Astrocyte (in vitro differentiated cells and primary cell): ENCODE measurements at places on chromosomes 7 and 10.

- no peak for DNase-seq
These were observed 40.6 kb upstream of the NPFFR1 start for GRCh38 chr10:70324339-70324861.

- peak; percentile 33 for DNase-seq
These were observed 20.6 kb downstream of the HYAL4 start for GRCh38 chr7:123865517-123866117.

GRCh38 chr10:132493756-132494290 is 43.8 kb upstream of the INPP5A start:
- DNase-seq = no peak

DNA sequence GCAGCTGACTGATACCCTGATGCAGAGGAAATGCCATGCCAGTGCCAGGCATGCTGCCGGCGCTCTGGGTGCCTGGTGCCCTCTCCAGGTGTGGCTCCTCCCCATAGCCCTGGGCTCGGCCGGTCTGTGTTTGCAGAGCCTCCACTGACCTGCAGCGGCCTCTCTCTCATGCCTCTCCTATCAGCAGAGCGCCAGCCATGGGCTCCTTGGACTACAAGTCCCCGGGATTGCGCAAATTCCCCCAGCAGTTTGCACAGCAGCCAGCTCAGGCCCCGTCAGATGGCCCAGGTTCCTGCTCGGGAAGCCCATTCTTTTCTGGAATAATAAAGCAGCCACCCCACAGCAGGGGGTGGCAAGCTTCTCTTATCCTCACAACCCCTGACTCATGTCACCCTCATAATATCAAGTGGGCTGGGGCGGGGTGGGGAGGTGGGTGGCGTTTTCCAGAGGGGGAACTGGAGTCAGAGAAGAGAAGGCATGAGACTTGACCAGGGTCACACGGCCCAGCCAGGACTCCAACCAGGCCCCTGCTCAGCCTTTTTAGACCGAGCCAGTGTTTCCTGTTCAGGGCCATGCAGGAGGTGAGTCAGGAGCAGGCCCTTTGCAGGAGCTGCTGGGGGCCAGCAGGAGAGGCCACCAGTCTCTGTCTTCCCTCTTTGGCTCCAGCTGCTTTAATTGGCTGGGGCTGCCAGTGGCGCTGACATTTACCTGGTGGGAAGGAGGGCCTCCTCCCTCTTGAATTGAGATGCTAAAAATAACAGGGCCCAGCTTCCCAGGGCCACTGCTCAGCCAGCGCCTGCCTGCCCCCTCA is 58.6 kb downstream of the ZMIZ1 start:
- peak; percentile 77 for DNase-seq

GRCh38 chr10:132336919-132337407 is 5.0 kb downstream of the LRRC27 start:
- DNase-seq = peak; percentile 23

DNA sequence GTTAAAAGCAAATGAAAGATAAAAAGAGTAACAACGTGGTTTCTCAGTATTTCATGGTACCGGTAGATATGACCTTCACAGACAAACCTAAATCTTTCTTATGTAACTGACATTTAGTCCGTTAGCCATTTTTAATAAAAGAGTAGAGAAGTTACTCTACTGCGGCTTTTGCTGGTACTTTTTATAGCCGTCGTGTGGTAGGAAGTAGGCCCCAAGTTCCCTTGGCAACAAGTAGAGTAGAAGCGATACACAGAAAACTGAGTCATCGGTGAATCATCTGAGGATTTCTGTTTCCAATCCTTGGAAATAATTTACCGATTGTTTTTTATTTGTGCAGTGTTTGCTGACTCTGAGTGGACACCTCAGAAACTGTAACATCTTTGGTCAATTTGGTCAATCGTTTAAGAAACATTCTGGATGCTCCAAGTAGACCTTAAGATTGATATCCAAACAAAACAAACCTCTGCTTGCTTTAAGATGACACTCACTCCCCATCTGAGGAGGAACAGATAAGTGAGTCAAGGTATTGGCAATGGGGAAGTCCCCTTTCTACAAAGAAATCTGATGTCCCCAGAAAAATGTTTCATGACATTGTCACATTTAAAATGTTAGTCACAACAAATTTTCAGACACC is 63.9 kb upstream of the AHR start:
- peak; percentile 96 for DNase-seq

GRCh38 chr10:111511751-111512150 is 434.9 kb downstream of the ADRA2A start:
- no peak for DNase-seq

- DNase-seq = no peak
These were observed 105.7 kb downstream of the RAPGEF5 start for GRCh38 chr7:22251281-22251680.

DNA sequence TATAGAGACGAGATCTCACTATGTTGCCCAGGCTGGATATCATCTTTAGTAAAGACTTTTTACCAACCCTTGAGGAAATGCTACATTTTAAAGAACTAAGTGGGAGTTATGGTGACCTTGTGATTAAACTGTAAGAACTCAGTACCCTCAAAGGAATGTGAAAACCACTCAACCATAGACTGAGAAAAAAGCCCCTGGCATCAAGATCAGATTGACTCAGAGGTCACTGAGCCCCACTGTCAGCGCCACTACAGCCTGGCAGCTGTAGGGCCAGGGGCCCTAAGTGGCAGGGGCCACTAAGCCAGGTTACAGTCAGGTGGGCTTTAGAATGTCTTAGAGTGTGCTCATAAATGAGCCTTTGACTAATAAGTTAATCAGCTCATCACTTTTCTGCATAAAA is 55.9 kb downstream of the APBB1IP start:
- DNase-seq = no peak

- DNase-seq = no peak
These were observed 64.0 kb downstream of the CDC123 start for GRCh38 chr10:12259988-12260387.

GRCh38 chr10:78059906-78060702 is 26.4 kb downstream of the RPS24 start:
- no peak for DNase-seq

- DNase-seq = no peak
These were observed 35.3 kb downstream of the CREM start for GRCh38 chr10:35161906-35162305.

GRCh38 chr10:30215141-30215540 is 133.9 kb downstream of the MTPAP start:
- DNase-seq = peak; percentile 14

- peak; percentile 34 for DNase-seq
These were observed 38.8 kb downstream of the TMEM60 start for GRCh38 chr7:77759294-77759889.

GRCh38 chr7:42645906-42646305 is 266.0 kb downstream of the C7orf25 start:
- DNase-seq = peak; percentile 15

GRCh38 chr10:110398419-110399105 is 93.8 kb upstream of the SMNDC1 start:
- peak; percentile 87 for DNase-seq

DNA sequence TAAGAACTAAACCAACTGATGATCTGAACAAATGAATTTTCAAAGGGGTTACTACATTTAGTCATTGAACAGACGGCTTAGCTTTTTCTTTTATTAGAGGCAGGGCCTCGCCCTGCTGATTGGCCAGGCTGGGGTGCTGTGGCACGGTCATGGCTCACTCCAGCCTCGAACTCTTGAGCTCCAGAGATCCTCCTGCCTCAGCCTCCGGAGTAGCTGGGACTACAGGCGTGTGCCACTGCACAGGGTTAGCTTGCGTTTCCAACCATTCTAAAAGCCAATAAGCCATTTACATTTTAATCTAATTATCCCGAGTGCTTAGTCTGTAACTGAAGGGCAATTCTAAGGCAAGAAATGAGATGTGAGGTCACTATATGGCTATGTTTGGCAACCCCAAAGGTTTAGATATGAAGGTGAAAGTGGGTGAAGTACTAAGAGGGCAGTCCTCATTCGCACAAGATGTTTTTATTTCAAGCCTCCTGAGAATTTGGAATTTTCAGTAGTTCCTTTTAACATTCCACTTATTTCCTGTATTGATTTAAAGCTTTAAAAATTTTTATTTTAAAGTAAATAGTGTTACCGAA is 1.6 kb upstream of the CDK13 start:
- DNase-seq = peak; percentile 4

DNA sequence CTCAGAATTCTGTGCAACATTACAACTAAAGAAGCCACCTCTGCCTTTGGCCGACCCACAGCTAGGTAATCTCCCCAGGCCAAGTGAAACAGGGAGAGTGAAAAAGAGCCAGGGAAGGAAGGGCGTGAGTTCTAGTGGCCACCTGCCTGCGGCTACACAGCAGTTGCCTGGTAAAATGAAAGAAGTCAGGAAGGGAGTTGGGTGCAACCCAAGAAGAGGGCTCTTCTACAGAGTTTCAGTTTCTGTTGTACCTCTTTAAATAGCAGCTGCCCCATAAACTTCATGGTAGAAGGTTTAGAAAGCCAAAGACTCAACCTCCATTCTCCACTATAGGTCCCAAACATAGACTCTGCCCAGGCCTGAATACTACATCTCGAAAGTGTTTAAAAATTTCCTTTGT is 76.2 kb upstream of the TMEM168 start:
- no peak for DNase-seq
